ENCODE measurements at places on chromosomes 13 and 19.

DNA sequence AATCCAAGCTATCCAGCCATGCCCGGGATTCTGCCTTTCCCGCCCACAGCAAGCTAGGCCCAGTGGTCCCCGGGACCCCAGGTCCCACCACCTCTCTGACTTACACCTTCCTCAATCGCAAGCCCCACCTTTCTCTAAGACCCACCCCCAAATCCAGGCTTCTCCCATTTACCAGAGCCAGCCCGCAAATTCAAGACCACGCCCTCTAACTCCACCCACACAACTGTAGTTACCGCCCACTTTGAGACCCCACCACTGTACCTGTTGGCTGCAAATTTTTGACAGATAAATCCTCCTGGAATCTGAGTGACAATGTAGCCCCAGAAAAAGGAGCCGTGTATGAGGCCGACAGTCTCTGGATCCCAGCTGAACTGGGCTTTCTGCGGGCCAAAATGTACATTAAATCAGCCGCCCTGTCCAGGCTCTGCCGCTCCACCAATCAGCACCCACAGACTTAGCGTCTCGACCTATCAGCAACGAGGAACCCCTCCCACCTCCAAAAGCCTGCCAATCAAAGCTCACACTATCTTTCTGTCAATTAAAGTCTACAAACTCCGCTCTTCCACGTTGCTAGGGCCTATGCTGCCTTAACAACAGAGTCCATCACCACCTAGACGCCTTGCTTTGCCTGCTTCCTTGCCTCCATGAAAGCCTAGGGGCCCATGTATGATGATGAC is 6.3 kb downstream of the SLC17A7 start:
- no peak for DNase-seq

DNA sequence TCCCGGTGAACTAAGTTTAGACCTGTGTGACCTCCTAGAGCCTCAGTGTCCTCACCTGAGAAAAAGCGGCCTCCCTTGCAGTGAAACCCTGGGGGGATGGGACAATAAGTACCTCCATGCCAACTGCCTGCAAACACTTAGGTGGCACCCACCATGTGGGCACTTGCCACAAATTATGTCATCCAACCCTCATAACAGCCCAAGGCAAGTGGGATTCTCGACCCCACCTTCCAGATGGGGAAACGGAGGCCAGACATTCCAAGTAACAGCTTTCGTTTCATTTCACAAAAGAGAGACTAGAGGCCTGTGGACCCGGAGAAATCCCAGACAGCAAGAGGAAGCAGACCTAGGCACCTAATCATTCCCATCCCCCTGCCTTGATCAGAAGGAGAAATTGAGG is 6.9 kb downstream of the REX1BD start:
- DNase-seq, result no peak

DNA sequence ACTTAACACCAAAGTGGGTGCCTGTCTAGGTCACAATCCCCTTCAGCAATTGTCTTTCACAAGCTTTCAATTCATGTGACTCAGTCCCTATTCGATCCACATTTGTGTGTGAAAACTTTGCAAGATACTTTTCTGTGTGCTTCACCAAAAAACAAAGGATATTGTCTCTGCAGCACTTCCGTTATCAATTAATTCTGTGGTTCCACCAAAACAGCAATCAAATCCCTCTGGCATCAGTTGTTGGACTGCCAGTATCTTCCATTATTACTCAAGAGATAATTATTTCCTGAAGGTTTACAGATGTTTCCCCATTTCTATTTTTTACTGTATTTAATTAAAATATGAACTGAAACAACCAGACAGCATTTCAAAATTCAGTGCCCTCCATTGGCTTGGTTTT is 481.4 kb downstream of the SUCLA2 start:
- DNase-seq, result no peak

GRCh38 chr19:44993526-44993925 is 7.7 kb upstream of the RELB start:
- no peak for DNase-seq

DNA sequence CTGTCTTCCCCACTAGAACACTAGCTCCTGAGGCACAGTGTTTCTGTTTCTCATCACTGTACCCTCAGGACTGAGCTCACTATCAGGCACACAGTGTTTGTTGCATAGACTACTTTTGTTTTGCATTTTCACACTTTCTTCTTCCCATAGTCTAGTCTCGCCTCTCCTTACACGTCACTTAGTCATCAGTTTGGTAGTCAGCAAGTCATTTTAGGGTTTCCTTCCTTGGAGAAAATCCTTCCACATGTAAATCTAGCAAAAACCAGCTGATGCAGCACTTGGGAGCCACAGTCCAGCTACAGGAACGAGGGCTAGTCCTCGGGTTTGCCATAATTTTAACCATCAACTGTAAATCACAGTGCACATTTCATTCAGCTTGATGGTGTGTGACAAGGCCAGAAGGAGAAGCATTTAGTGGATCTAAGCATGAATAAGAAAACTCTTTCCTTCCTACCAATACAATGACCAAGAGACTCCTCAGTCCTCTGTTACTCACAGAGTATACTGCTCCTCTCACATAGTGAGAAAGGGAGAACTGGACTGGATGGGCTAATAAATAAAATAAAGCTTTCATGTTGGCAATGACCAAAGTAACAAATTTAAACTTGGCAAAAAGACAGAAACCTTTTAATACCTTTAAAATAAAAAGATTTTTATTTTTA is 221.0 kb downstream of the KLF12 start:
- DNase-seq, result no peak

Measured in endothelial cell (in vitro differentiated cells).